Left hindlimb (tissue), 1 donor: ENCODE measurements at places on chromosomes 6 and 20.
A peak's percentile ranks its signal among the peaks of the same experiment; 100 is the strongest.

DNA sequence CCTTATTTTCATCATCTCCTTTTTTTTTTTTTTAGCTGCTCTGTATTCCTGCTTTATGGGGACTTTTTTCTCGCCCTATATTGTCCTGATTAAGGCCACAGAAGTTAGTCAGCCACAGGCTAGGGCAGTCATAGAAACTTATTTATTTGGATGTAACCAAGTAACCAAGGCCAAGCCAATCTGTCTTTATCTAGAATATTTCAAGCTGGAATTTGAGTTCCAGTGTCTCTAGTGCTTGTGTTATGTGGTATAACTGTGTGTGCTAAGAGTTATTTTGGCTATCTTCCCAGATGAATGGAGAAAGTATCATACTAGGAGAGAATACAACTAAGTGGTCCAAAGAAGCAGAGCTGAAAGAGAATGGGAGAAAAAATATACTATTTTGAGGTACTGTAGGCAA lies 751.5 kb downstream of the CBLN4 start:
- no peak for DNase-seq

- no peak for DNase-seq
Observed at GRCh38 chr6:46352541-46353268, 138.5 kb downstream of the RCAN2 start.

- no peak for DNase-seq
Observed at GRCh38 chr6:7919871-7920270, 9.3 kb upstream of the TXNDC5 start.

DNA sequence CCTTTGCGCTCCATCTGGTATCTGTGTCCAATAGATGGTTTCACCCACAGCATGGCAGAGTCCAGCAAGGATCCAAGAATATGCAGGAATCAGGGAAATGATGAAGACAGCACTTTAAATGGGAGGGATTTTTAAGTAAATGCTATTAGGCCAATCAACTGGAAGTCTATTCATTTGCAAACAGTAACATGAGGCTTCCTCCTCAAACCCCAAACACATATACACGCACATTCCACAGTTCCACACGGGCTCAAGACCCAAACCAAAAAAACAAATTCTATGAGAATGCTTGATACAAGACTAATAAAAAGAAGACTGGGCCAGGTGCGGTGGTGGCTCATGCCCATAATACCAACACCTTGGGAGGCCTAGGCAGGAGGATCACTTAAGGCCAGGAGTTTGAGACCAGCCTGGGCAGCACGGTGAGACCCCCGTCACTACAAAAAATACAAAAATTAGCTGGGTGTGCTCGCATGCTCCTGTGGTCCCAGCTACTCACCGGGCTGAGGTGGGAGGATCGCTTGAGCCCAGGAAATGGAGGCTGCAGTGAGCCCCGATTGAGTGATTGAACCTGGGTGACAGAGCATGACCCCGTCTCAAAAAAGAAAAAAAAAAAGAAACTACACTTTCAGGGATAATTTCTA lies 21.9 kb upstream of the TFAP2C start:
- DNase-seq = no peak

DNA sequence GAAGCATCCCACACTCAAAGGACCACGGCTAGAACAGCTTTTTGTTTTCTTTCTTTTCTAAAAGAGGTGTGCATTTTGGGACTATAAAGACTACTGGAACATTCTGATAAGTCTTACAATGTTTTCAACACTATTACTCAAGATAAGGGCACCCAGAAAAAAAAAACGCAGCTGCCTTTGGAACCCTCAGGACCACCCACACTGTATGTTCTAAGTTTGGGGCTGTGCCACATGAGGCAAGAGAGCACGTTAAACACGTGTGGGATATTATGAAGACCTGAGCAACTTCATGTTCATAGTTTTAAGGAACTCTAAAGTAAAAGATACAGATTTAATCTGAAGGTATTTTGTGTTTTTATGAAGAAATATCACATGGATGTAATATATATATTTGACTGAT lies 204.6 kb downstream of the FOXC1 start:
- no peak for DNase-seq

GRCh38 chr6:109036574-109037294 lies 57.9 kb downstream of the SESN1 start:
- DNase-seq = no peak

DNA sequence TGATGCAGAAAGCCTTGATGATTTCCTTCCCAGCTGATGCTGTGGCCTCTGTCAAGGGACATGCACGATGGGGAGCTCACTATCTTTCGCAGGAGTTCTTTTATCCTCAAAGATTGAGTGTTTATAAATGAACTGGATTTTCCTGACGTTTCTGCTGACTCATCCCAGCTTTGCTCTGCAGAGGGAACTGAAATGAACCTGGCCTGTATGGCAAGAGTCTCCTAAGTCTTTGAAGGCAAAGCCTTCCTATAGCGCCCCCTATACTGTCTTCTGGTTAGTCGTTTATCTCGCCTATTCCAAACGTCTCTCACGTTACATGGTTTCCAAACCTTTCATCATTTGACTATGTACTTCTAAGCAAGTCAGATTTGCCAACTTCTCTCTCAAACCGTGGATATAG lies 565.3 kb downstream of the KIF16B start:
- DNase-seq = no peak

GRCh38 chr6:119845161-119845560 lies 495.6 kb upstream of the MAN1A1 start:
- no peak for DNase-seq

- no peak for DNase-seq
Observed at GRCh38 chr6:125789167-125789566, 1.6 kb upstream of the NCOA7 start.

- no peak for DNase-seq
Observed at GRCh38 chr6:156886409-156886808, 109.2 kb downstream of the ARID1B start.

DNA sequence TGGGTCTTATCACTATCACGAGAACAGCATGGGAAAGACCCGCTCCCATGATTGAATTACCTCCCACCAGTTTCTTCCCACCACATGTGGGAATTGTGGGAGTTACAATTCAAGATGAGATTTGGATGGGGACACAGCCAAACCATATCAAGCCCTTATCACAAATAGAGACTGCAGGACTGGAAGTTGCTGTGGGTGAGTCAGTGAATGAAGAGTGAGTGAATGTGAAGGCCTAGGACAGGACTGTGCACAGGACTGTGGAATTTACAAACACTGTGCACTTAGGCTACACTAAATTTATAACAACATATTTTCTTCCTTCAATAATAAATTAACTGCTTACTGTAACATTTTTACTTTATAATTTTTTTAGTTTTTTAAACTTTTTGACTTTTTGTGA lies 30.2 kb upstream of the BCAS1 start:
- DNase-seq = no peak

DNA sequence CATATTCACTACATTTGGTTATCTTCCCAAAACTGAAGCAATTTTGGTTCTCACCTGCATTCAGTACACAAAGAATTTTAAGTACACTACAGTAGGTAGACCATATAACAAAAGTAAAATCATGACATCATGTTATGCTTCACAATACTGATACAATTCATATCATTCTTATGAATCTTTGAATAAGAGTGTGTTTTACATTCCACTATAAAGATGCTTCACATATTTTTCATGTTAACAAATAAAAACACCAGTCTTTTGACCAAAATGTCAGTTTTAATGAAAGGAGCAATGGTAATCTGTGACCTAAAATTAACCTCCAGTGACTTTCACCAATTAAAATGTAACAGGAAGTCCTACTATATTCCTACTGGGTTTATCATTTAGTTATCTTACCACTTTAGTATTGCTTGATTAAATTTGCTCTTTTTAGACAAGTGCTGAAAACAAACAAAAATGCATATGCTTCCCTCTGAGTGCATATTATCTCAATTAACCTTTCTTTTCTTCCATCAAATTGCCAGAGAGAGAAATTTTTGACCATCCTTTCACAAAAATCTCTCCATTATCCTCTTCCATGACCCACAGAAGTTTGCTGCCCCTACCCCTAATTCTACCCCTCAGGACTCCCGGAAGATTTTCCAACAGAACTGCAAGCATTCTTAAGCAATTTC lies 49.3 kb downstream of the PHIP start:
- DNase-seq = no peak

- DNase-seq = no peak
Observed at GRCh38 chr6:145305670-145306069, 429.6 kb downstream of the EPM2A start.

GRCh38 chr6:15184441-15184861 lies 61.4 kb upstream of the JARID2 start:
- DNase-seq = no peak

GRCh38 chr20:49936153-49937026 lies at the start of gene RNF114:
TSS of gene RNF114 (plus strand) at chr20:49936397. CDS start at chr20:49936413, 16 bp downstream.
- DNase-seq = peak; percentile 95

DNA sequence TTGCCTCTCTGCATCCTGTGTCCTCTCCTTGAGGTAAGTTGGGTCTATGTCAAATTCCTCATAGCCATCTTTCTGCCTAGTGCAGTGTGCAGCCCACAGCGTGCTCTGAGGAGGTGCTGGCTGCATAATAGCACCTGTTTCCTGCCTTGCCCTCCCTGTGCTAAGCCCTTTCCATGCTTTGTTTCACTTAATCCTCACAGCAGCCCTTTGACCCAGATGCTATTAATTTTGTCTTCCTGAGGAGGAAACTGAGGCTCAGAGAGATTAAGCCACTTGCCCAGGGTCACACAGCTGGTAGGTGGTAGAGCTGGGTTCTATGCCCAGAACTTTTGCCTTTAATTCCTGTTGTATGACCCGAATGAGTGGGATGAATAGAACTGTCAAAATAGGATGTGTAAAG lies 13.5 kb downstream of the FAM83D start:
- DNase-seq = no peak

GRCh38 chr6:7914991-7915789 lies 4.6 kb upstream of the TXNDC5 start:
- no peak for DNase-seq

DNA sequence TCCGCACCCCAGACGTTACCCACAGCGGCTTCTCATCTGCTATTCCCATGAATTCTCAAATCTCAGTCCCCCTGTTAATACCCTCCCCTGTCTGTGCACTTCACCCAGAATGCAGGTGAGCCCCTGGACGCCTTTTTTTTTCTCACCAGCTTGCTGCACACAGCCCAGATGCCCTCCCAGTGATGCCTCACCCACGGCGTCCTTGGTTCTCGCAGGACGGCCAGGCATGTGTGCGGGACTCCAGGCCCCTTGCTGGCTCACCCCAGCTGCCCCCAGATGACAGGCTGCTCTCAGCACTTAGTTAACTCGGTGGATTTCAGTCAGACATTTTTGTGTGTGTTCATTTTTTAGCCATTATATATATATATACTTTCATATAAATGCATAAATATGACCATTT lies 25.4 kb upstream of the PI16 start:
- no peak for DNase-seq

- DNase-seq = no peak
Observed at GRCh38 chr20:46400253-46400652, 6.2 kb downstream of the ELMO2 start.

DNA sequence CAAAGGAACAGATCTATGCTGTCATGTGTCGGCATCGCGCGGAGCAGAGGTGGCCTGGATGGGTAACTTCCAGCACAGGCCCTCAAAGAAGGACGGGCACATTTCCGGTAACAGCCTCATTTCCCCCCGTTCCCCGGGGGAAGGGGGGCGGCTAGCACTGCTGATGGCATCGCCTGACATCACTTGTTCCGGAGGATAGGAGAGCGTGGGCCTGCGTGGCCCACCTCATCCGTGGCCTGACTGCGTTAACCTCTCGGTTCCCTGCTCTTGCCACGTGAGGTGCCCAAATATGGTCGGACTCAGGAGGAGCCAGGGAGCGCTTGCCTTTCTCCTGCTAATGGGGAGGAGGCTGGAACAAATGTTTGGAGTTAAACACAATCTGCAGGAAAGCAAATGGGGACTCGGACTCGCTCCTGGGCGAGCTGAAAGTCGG lies at the start of gene AKAP12:
Gene AKAP12 (plus strand): TSS at position 365 of the 433 bp plus-strand sequence. CDS start 596 bp downstream, outside the sequence.
- peak; percentile 59 for DNase-seq

DNA sequence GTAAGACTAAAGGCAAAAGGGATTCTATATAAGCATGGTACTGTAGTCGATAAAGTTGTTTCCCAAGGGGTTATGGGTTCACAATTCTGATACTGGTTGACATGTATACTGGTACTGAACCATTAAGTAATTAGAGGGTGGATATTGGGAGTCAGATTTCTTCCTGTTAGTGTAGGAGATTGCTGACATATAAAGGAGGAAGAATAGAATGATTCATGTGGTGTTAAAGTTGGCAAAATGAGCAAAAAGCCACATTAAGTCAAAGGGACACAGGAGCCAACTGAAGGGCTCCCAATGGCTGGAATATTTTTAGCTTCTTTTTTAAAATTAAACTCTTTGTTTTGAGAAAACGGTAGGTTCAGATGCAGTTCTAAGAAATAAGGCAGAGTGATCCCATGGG lies 161.8 kb upstream of the PRND start:
- no peak for DNase-seq

- no peak for DNase-seq
Observed at GRCh38 chr6:1629316-1629715, 19.6 kb downstream of the FOXC1 start.
